ENCODE measurements at places on chromosomes 2 and 18.

DNA sequence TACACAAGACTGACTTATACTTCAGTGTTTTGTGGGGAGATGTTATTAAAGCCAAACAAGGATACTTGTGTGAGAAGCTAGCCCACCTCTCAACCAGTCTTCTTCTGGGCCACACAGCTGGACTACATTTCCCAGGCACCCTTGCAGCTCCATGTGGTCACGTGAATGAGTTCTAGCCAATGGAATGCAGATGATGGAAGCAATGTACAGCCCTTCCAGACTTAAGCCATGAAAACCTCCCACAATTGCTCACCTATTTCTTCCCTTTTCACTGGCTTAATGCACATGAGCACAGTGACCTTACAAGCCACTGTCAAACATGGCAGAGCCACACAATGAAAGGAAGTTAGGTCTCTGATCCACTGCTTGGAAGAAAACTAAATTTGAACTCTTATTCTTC is 20.4 kb upstream of the FEZ2 start:
- no peak for DNase-seq

GRCh38 chr2:228549441-228550007 is 368.0 kb upstream of the SPHKAP start:
- DNase-seq: no peak

GRCh38 chr2:41870265-41870585 is 177.6 kb upstream of the PKDCC start:
- DNase-seq: no peak

GRCh38 chr18:24273596-24273995 is 124.0 kb downstream of the OSBPL1A start:
- DNase-seq: no peak

GRCh38 chr18:61155586-61155985 is 177.6 kb upstream of the CDH20 start:
- no peak for DNase-seq

DNA sequence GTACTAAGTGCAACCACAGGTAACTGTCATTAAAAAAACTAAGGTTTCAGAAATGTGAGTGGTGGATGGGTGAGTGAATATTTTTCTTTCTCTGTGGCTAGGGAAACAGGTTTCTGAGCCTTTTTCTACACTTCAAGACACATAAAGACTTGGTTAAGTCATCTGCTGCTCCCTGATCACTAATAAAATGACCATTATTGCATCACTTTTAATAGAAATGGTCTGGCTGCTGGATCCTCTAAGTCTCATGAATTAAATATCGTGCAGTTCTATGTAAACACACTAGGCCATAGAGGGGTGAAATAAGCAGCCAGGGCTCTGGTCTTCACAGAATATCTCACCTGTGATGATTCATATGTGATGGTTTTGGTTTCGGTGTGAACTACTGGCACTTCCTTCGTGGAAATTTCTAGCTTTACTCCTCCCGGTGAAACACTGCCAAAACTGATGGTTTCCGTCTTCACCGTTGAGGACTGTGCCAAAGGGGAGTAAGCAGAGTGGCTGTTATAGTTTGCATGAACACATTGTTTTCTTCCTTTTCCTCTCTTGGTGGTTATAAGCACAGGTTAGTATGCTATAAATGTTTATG is 100.4 kb upstream of the ZBTB14 start:
- no peak for DNase-seq

GRCh38 chr18:36527740-36528455 is 230.4 kb downstream of the FHOD3 start:
- DNase-seq: no peak

DNA sequence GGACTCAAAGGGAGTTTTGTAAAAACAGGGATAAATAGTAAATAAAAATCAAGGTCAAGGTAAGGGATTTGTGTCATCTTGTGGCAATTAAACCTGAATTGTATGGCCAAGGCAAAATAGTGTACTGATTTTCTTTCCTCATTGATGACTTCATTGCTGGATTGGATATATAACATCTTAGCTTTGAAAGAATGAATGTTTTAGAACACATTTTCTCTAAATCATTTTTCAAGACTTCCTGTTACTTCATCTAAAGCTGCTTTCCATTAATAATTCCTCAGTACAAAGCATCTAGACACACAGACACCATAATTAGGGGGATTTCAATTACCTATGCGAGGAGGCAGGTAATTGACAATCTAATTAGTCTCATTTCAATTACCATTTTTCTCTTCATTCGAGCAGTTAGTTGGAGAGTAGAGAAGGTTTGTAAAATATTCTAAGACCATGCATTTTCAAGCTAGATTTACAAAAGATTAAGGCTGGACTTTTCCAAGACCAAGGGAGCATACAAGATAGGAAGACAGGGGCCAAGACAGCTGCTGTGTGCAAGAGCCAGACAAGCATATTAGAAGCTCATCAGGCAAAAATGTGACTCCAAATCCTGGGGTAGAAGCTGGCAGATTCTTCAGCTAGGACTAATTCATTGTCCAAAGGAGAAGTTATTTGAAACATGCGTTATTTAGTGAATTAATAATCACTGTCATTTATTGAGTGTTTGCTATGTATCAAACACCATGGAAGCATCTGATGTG is 253.6 kb downstream of the EPHA4 start:
- no peak for DNase-seq

DNA sequence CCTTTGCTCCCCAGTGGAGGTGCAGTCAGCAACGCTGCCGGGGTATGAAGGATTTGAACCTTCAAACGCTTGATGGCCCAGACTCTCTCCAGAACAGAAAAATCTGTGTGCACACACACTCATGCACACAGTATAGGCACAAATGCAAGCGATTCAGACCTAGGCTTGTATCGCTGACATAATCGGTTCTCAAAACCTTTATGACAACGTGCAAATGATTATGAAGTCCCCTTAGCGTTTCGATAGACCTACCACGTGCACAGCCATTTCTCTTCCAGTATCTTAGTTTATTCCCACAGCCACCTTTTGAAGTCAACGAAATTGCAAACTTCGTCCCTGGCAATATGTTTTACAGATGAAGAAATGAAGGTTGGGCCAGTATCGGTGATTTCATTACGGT is 138.9 kb upstream of the MYCN start:
- DNase-seq: no peak

- no peak for DNase-seq
Observed at GRCh38 chr2:102313950-102314349, 2.6 kb downstream of the IL1RL1 start.

- DNase-seq: no peak
Observed at GRCh38 chr18:2846636-2847316, at the start of gene EMILIN2. Gene EMILIN2 (plus strand): TSS chr18:2847006. CDS start chr18:2847189, 183 bp downstream.

- no peak for DNase-seq
Observed at GRCh38 chr2:163734881-163735684, 725 bp downstream of the FIGN start.

DNA sequence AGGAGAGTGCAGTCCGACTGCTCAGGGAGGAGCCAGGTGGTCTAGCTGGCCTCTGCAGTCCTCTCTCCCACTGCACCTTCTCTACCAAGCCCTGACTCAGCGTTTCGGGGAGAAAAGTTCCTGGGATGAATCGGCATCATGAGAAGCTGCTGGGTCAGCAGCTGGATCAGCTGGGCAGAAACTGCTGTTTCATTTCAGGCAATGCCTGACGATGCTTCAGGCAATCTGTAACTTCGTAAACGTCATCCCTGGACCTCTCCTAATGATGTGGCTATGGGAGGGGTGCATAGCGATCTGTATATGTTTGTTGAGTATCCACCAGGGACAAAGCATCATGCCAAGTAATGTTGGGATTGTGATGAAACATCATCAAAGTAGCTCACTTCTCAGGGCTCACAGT is 20.7 kb downstream of the LIPG start:
- DNase-seq: no peak

- DNase-seq: no peak
Observed at GRCh38 chr2:191126386-191127085, 24.3 kb downstream of the STAT4 start.

DNA sequence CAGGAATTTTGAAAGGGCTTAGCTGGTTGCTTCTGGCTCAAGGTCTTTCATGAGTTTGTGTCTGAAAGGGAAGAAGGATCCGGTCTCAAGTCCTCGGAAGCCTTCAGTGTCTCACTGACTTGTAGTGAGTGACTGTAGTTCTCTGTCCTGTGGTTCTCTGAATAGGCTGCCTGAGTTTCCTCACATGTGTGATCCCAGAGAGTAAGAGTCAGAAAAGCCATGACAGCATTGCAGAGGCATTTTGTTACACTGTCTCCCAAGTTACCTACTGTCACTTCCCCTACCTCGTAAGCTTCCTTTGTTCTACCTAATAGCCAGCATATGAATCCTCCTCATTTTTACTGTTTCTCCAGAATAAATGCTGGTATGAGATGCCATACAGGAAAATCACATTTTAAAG is 709.1 kb upstream of the CHAC2 start:
- no peak for DNase-seq

GRCh38 chr2:230990899-230991150 is 5.1 kb upstream of the SPATA3 start:
- DNase-seq: no peak

- DNase-seq: no peak
Observed at GRCh38 chr18:8962855-8963635, 139.5 kb upstream of the NDUFV2 start.

DNA sequence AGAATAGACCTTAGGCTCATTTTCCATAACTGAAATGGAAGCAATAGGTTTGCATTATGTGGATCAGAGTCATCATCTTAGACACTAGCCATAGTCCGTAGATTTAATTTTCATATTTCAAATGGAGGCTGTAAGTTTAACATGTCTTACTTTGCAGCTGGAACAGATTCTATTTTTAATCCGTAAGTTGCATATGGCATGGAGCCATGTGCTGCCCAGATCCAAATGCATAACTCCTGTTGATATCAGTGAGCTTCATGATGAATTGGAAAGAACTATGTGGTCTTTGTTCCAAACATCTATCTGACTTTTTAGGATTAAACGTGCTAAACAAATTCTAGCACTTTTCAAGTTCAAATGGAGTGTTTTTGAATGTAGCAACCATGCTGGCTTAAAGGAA is 43.4 kb downstream of the MEIS1 start:
- DNase-seq: no peak

DNA sequence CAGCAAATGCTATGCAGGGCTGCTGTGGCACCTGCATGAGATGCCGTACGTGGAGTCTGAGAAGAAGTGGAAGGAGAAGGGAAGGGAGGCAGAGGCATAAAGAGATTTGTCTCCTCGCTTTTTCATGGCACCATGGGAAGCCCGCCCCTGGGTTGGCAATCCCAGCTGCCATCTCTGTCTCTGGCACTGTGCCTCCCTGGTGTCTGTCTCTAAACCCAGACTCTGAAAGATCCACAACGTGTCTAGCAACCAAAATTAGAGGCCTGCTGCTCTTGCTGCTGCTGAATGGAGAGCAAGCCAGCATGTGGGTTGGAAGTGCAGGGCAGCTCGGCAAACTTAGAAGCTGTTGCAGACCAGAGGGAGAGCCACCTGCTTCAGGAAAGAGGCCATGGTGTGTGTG is 53.1 kb downstream of the INO80C start:
- peak; percentile 29 for DNase-seq

DNA sequence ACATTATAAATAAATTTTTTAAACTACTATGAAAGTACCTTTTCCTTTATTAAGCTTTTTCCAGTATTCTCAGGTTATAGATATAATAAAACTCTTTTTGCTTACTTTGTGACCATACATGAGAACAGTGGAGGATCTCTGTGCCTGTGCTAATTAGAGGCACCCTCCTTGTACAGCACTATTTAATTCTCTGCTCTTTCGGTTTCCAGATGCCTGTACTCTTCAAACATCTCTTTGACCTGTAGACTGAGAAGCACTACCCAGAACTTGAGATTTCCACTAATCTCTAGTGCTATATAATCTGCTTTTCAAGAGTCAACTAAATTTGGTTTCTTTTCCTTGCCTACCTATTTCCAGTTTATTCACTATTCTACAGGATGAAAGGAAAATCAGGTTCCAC is 131.1 kb downstream of the GULP1 start:
- no peak for DNase-seq

DNA sequence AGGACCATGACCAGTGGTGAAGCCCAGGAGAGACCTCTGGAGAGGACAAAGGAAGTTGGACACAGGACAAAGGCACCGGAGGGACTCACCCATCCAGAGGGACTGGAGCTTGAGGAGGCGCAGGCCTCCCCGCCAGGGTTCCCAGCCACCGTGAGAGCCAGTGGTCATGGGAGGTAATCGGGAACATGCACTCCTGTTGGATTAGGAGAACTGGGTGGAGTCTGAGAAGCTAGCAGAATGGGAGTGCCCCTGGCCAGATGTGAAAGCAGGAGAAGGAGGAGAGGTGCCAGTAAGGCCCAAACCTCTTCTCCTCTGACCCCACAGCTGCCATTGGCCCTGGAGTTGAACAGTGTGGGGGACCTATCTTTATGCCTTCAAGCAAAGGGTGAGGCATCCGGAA is 20.3 kb downstream of the POU3F3 start:
- no peak for DNase-seq

GRCh38 chr2:179825494-179825893 is 35.9 kb downstream of the ZNF385B start:
- DNase-seq: no peak

GRCh38 chr2:232528746-232529460 is 2.9 kb downstream of the CHRND start:
- no peak for DNase-seq

DNA sequence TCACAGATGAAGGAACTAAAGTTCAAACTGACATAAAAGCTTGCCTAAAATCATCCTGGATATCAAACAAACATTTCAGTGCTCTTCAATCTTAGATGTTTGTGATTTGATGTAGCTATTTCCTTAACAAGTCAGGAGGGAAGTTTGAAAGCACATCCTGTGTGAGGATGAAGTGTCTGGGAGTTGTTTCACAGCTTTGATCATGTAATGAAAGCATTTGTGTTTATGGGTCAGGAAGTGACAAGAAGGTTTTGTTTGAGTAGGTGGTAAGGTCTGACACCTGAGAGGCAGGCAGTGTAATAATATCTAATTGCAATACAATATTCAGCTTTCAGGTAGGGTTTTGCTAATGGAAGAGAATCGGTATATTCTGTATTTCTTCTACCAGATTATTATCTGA is 26.0 kb upstream of the CSRNP3 start:
- DNase-seq: no peak

DNA sequence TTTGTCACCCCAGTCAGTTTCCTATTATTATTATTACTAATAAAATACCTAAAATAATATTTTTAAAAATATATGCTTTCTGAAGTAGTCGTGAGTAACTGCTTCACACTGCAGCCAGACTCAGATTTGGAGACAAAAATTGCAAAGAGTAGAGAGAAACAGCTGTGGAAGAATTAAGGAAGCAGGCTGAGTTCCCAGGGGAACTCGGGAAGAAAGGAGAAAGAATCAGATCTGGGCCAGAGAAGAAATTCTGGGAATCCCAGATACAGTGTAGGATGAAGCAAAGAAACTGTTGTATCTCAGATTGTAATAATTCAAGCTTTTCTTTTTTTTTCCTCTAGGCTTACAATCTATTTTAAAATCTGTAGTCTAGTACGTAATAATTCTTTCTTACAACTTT is 182.3 kb downstream of the FTCDNL1 start:
- DNase-seq: no peak

DNA sequence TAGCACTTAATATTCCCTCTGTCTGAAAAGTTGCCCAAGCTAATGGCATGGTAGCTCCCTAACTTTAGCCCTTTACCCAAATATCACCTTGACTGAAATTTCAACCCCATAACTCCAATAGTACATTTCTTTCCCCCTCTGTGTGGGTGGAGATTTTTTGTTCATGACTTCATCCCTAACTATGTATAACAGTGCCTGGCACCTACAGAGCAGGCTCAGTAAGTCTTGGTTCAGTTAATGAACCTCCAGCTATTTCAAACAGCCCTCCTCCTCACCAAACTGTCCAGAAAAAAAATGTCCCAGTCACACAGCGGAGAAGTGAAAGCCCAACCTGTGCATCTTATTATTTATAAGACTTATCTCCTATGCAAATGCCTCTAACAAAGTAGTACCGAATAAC is 18.6 kb downstream of the BUB1 start:
- no peak for DNase-seq

- DNase-seq: no peak
Observed at GRCh38 chr18:58726671-58727070, 55.4 kb downstream of the MALT1 start.
